ENCODE measurements at places on chromosomes 6 and 20.

DNA sequence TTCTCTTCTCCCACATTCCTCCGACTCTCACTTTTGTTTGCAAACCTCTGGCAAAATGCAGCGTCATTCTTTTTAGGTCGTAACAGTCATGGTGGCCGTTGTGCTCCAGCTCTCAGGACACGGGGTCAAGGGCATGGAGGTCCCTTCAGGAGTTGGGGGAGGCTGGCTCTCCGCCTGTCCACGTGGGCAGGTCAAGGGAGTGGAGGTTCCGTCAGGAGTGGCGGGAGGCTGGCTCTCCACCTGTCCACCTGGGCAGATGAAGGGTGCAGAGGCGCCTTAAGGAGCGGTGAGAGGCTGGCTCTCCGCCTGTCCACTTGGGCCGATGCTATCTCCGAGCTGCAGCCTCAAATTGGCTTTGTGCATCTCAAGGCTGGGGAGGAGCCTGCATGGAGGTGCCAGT is 98.0 kb downstream of the ERMARD start:
- no peak for DNase-seq

- no peak for DNase-seq
Observed at GRCh38 chr6:37460805-37461204, 27.8 kb downstream of the CMTR1 start.

DNA sequence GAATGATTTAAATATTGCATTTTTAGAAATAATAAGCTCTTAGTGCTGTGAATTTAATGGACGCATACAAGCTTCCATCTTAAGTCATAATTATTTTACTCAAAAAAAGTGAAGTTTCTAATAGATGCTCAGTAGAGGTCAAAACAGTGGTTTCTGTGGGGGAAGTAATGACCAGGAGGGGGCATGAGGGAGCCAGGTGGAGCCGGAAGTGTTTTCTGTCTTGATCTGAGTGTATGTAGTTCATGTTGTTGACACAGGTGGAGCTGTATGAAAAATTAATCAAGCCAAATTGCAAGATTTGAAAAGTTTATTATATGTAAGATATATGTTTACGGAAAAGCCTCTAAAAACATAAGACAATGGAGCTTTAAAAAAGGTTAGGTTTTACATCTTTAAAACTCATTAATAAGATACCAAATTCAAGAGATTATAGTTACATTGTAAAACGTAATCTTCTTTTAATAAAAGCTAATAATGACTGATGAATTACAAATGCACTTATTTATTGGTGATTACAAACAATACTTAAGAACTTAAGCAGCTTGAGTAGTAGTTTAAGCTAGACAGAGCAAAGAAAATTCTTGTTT is 68.0 kb downstream of the PLAGL1 start:
- DNase-seq: no peak

GRCh38 chr6:36660771-36661471 is 17.6 kb upstream of the CDKN1A start:
- no peak for DNase-seq

DNA sequence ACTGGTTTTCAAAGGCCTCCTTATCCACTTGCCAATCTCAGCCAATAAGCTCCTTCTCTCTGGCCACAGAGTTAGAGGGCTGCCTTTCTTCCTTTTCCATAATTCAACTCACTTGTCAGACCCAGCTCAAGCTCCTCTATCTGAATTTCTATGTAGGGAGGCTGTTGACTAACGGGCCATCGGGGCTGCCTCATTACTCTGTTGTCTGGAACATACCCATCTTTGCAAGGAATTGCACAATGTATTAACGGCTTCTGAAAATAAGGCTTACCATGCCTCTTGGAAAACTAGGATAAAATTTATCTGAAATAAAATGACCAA is 28.5 kb upstream of the KIF6 start:
- DNase-seq: no peak

GRCh38 chr20:49156481-49156880 is 31.7 kb downstream of the STAU1 start:
- no peak for DNase-seq

GRCh38 chr6:163895162-163895561 is 480.6 kb downstream of the QKI start:
- DNase-seq: no peak

DNA sequence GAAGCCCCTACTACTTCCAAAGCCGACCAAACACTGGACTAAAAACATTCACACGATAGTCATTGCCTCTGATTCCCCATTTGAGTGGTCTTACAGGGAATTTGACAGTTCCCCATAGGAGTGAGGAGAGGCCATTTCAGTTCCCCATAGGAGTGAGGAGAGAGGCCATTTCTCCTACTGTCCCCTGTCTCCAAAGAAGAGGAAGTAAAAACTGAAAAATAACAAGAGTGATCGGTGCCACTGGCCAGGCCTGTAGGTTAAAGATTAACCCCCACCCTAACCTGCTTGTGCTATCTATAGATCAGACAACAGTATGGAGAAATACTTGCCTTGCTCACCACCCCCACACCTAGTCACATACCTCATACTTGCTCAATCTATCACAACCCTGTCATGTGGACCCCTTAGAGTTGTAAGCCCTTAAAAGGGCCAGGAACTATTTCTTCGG is 204.0 kb upstream of the MOCS1 start:
- no peak for DNase-seq

DNA sequence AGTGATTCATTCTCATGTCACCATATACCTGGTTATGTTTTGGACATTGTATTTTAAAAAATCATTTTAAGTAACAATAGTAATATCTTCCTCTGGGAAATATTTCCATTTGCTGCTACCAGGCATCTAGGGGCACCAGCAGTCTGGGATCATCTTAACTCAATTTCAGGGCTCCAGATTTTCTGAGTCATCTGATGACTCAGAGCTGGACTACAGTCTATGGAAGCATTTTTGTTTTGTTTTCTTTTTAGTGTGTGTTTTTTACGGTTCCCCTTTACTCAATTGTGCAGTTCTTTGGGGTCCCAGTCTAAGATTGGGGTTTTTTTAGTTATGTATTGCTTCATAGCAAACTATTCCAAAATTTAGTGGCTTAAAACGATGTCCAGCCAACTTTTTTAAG is 5.7 kb upstream of the FKBP5 start:
- no peak for DNase-seq
